Psoas muscle (tissue), 8 donors: ENCODE measurements at places on chromosomes 6 and 20. TPM values are rescaled to one million over a fixed set of nuclear protein-coding genes. Genes with fewer than 3 reads are reported as not detected.

Gene LPA
- total RNA-seq = 0.17 TPM

Gene MEP1A
- not detected for total RNA-seq

Gene BHLHE23
- not detected for total RNA-seq

Gene CNR1
- total RNA-seq = 1.3 TPM

Gene OLIG3
- not detected for total RNA-seq
